ENCODE measurements at places on chromosomes 11 and 22.

- DNase-seq, result no peak
These were observed 63.7 kb downstream of the SNX19 start for GRCh38 chr11:130852589-130852988.

DNA sequence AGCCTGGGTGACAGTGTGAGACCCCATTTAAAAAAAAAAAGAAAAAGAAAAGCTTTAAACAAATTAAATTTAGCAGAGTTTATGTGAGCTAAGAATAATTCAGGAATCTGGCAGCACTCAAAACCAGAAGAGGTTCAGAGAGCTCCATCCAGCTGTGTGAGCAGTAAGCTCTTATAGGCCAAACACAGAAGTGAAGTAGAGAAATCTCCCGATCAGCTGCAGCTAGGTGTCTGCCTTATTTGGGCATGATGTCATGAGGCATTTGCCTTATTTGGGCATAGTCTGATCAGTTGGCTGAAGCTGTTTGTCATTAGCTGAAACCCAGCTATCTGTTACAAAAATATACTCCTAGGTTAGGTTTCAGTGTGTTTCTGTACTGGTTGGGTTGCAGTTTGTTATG, 8.2 kb downstream of the MS4A15 start:
- no peak for DNase-seq

DNA sequence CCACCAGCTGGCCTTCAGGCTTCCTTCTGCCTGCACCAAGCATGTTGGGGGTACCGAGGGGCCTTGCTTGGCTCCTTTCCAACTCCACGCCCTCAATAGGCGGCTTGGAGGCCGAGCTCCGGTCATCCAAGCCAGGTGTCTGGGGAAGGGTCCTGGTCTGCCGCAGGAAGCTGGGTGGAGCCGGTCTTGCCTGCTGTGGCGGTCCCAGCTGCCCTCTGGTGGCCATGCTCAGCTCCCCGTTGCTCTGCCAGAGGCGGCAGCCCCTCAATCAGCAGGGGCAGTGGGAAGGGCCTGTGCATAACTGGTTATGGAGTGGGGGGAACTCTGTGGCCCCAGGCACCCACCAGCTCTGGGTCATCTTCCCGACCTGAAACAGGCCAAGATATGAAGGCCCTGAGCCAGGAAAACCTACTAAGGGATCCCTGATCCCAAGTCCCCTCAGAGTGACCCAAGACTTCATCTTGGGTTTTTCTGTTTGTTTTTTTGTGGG, 3.2 kb downstream of the ARVCF start:
- peak; percentile 29 for DNase-seq

- peak; percentile 69 for DNase-seq
These were observed 772 bp downstream of the C22orf15 start for GRCh38 chr22:23763579-23763945.

- DNase-seq, result peak; percentile 18
These were observed 918 bp upstream of the CAPN5 start for GRCh38 chr11:77065878-77066228.

- DNase-seq, result no peak
These were observed 253.0 kb downstream of the INSC start for GRCh38 chr11:15367695-15368094.

- DNase-seq, result no peak
These were observed 40.8 kb downstream of the BID start for GRCh38 chr22:17733466-17733865.

GRCh38 chr11:111012491-111012890, 233.0 kb upstream of the POU2AF2 start:
- DNase-seq, result no peak
